ENCODE measurements at places on chromosomes 2 and 18.

GRCh38 chr2:197445746-197446145 is 7.6 kb upstream of the COQ10B start:
- peak; percentile 44 for DNase-seq

- DNase-seq: no peak
Measured at GRCh38 chr2:192459422-192459821, 264.7 kb upstream of the TMEFF2 start.

DNA sequence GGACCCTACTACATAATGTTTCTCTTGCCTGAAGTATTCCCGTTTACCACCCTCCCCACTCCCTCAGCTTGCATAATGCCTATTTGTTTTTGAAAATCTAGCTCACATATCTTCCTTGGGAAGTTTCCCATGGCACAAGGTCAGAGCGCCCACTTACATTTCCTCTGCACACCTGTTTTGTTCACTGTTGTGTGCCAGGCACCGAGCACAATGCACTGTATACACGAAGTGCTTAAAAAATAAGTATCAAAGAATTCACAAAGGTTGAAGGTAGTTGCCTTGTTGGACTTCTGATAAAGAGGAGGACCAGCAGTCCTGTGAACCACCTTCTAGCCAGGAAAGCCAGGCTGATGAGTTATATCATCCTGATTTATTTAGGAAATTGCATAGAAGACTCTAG is 16.8 kb upstream of the RHOB start:
- DNase-seq: no peak

DNA sequence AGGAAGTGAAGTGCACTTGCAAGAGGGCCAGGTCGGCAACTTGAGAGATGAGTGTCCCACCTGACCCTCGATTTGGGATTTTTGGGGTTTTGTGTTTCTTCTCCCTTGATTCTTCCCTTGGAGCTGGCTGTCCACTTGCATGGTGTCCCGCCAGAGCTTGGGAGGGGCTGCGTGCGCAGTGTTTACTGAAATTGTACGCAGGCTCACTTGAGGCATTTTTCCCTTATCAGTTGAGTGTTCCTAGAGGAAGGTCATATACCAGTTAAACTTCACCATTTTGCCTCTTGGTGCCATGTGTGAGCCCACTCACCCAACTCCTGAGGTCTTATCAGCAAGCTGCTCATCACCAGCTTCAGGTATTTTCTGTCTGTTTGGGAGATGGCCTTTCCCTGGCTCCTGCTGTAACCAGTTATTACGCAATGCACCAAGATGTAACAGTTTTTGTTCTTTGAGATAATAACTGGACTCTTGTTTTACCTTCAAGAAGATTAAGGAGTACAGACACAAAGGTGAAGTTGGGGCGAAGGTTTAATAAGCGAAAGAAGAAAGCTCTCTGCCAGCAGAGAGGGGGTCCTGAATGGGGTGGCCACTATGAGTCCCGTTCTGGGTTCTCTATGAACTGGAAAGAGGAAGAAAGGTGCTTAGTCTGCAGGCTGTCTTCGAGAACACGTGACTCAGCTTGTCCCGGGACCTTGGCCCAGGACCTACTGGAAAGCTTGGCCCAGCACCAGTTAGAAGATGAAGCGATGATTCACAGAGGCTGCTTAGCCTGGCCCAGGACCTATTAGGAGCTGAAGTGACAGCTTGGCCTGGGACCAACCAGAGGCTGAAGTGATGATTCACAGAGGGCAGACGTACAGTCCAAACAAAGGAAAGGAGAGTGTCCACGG is 21.5 kb upstream of the TXNL4A start:
- peak; percentile 97 for DNase-seq

GRCh38 chr2:101007415-101008345 is 5.6 kb downstream of the RPL31 start:
- no peak for DNase-seq

DNA sequence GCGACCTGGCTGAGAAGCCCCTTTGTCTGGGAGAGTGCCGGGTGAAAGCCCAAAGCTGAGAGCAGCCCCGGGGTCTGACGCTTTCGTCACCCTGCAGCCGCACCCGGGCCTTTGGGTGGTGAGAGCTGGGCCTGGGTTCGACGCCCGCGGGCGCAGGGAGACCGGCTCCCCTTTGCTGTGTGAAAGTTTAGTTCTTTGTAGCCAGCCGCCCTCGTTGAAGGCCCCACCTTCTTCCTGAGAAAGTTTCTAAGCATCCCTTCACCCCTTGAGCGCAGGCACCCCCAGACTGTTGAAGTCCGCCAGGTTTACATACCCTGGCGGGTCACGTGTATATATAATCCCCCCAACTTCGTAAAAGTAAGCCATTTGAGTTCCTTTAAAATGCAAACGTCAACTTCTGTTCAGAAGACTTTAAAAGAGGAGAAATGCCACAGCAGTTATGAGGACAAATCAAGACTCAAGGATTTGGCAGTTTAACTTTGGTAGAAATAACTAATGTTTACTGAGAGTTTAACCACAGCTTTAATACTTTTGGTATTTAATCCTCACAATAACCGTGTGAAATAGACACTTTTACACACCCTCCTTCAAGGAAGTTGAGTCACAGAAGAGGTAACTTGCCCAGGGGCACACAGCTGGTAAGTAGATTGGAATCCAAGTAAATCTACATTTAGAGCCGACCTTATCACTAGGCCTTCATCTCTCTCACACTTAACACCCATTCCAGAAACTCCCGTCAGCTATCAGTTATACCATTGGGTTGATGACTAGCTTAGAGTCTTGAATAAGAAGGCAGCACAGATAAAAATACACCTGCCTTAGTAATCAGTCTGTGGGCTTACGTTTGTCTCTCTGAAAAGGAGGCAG is 1.1 kb upstream of the MBOAT2 start:
- DNase-seq: no peak

DNA sequence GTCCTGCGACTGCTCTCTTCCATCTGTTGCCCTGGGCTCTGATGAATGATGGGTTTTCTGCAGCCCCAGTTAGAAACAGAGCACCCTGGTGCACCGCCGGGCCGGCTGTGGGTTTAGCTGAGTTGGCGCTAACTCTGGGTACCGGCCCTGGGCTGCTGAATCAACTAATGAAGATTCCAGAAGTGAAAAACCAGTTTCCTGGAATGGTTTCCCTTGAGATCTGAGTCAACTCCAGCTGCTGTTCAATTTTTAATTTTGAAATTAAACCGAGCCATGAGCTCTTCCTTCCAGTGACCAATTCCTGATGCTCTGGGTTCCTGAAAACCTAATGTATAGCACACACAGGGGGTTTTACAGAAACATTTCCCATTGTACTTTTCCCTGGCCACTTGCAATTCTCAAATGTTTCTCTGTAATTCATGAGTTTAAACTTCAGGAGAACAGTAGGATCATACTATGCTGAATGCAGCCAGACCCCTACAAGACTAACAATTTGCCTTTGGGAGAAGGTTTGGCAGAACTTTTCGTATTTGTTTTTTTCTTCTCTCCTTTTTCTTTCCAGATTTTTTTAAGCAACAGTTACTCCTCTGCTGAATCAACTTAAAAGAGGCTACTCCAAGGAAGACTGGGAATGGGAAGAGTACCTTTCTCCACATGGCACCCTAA is 5.5 kb downstream of the COL6A3 start:
- peak; percentile 86 for DNase-seq

GRCh38 chr2:168635065-168635577 is 167.3 kb upstream of the NOSTRIN start:
- DNase-seq: peak; percentile 71

- no peak for DNase-seq
Measured at GRCh38 chr2:134361648-134362047, 107.8 kb downstream of the MGAT5 start.

DNA sequence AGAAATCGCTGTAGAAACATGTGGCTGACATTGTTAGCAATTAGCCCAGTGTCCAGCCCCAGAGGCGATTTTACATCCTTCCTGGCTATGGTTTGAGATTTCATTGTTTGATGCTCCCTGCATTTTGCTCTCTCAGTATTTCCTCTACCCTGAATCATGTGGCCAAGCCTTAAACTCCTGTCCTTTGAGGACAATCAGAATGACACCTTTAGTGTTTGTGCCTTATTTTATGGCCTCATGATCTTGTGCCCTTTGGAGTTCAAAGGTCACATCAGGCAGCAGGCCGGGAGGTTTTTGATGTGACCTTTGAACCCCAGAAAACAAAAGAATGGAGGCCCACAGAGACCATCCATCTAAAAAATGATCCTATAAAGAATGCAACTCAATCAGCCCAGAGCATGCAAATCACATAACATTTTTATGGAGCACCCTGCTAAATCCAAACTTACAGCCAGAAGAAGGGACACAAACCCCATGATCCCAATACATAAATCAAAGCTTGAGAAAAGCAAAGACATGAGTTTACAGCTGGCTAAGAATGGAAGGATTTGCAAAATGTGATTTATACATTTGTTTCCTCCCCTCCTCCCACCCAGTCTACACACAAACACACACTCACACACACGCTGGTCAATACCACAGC is 52.5 kb downstream of the FECH start:
- no peak for DNase-seq

DNA sequence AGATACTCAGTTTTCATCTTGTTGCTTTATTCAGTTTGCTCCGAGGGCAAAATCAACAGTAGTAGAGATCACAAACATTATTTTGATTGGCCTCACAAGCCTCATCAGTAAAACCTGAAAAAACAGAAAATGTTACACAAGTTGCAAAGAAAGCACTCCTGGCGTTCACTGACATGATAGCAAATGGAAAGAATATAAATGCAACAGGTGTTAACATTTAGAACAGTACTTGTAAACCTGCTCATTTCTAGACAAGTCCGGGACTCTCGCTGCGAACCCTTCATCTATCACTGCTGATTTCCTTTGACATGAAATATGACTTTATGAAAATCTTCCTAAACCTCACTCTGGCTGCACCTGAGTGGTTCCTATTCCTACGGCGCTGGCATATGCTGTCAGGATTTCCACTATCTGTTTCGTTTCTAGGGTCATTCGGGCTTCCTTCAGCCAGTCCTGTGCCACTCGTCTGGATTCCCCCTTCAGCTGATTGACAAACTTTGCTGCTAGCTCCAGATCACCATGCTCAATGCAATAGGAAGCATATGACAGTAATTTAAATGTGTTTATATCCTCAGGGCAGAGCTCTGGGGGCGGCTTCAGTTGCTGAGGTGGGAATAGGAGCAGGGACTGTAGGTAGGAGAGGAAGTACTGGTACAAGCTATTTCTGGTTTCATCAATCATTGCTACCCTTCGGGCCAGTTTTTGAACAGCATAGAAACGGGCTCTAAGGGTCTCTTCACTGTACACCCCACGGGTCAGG is 38.1 kb downstream of the PTCD3 start:
- no peak for DNase-seq

DNA sequence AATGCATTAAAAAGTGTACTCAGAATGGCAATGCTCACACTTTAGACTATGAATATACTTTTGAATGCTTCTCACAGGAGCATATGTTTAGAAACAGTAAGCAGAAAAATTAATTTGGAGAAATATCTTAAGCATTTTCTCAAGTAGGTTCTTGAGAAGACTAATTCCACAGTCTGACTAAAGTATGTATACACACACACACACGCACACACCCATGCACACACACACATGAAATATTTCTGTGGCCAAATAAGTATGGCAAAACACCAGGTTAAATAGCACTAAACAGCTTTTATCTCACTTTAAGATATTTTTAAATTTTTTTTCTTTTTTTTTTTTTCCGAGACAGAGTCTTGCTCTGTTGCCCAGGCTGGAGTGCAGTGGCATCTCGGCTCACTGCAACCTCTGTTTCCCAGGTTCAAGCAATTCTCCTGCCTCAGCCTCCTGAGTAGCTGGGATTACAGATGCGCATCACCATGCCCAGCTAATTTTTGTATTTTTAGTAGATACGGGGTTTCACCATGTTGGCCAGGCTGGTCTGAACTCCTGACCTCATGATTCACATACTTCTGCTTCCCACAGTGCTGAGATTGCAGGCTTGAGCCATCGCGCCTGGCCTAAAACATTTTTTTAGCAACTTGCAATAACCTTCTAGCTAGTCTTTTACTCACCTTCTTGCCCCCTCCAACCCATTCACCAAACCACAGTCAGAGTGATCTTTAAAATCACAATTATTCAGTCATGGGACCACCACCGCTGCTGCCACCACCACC is 67.5 kb upstream of the SCG2 start:
- peak; percentile 58 for DNase-seq

DNA sequence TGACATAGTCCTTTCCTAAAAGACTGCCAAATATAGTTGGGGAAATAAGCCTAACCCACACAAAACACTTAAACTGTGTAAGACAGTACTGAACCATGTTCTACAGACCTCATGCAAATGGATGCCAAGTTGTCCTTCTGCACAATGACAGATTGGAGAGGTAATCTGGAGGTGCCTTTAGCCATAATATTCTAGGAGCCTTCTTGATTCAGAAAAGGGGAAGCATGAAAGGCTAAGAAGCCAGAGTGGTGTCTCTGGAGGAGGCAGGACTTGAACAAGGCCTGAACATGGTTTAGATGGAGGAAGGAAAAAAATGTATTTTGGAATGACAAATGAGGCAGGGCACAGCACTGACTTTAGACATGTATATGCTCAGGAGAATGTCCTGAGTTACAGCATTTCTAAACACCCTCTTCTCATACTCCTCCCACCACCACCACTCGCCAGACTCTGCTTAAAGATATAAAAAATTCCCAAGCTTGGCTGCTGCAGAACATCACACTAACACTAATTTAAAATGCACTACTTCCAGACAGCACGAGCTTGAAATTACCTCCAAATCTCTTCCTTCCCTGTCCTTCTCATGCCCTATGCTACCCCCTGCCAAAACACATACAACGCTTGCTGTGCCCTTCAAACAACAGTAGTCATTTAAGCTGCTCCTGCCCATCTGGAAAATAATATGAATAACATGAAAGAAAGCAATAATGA is 110.4 kb downstream of the ANKRD44 start:
- DNase-seq: no peak

DNA sequence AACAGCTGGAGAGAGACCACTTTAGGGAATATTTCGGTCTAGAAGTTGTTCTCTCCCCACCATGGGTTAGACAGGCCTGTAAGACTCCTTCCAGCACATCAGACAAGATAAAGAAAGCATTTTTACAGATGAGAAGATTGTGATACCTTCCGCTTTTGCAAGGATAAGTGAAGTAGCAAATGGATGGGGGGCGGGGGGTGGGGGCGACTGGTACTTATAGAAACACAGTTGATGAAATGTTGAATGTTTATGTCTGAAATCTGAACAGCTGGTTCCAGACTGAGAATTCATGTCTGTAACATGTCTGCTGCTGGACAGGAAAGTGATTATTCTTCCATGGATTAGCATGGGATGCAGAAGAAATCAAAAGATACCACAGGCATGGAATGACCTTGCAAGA is 90.5 kb upstream of the FN1 start:
- no peak for DNase-seq

GRCh38 chr18:3594760-3595368 is 144.9 kb downstream of the TGIF1 start:
- peak; percentile 53 for DNase-seq

GRCh38 chr2:163800951-163801381 is 65.2 kb upstream of the FIGN start:
- peak; percentile 72 for DNase-seq

DNA sequence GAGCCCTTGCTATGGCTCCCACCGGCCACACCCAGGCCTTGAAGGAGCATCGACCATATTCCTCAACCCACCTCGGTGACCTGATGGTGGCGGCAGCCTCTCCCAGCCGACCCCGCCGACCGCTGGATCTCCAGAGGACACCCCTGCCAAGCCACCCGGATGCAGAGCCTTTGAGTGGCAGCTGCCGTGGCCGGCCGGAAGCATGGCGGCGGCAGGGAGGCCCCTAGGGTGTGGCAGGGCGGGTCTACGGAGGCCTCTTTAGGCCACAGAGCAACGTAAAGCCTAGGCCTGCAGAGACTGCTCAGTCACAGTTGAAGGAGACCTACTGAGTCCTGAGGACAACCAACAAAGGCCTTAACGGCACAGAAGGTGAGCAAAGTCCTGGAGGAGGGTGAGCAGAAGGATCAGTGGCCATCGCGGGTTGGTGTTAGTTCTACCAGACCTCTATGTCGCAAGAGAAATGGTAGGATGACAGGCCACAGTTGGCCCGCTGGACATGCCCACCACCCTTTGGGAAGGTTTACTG is 50.4 kb upstream of the TMEM247 start:
- no peak for DNase-seq

Data from AG10803 (cell line).